ENCODE measurements at places on chromosomes 3 and 15. TPM values are rescaled to one million over a fixed set of nuclear protein-coding genes. Genes with fewer than 3 reads are reported as not detected.

SLC12A1 gene
- not detected for polyA plus RNA-seq

DNA sequence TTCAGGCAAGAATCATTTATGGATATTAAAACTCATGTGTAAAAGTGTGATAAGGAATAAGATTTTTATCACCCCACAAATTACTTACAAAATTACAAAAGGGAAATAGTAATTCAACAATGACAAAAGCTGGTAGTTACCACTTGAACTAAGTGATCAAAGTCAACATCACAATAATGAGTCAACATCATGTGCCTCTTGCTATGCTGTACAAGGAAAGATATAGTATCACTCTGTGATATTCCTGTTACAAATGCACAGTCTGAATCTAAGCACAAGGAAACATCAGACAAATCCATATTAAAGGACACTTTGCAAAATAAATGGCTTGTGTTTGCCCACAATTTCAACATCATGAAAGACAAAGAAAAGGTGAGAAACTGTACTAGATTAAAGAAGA lies 90.5 kb upstream of the PLCL2 start:
- no peaks in the 10 kb centered on the region for H3K36me3 ChIP-seq
- DNase-seq: no peak
- no peak overlapping the region for H3K4me3 ChIP-seq
- no peak overlapping the region for H3K27ac ChIP-seq

RNF7 gene
- 132 TPM for polyA plus RNA-seq

CAMKV gene
- not detected for polyA plus RNA-seq

- H3K4me3 ChIP-seq: no peak overlapping the region
- DNase-seq: no peak
Observed at GRCh38 chr3:121979734-121980449, 42.2 kb downstream of the ILDR1 start.

- no peak overlapping the region for H3K4me3 ChIP-seq
- H3K27me3 ChIP-seq: no peaks in the 10 kb centered on the region
- no peak for DNase-seq
Observed at GRCh38 chr15:100193277-100193860, 148.4 kb downstream of the ADAMTS17 start.

DNA sequence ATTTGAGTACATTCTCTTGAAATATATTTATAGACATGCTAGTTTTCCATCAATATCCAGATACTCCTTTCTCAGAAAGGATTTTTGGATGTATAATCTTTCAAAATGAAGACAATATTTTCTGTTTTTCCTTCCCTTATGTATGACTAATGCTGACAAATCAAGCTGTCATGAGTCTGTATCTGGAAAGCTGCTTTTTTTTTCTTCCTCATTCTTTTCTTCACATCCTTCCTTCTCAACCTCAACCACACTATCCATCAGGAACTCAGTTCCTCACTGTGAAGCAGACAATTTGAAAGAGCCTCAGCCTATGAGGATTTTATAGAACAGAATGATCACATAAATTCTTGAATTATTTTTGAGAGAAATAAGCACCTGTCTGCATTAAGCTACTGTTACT lies 335.9 kb upstream of the EPHA6 start:
- no peak overlapping the region for H3K27ac ChIP-seq
- no peaks in the 10 kb centered on the region for H3K36me3 ChIP-seq
- no peak for DNase-seq

SPINK8 gene
- polyA plus RNA-seq: not detected

DNA sequence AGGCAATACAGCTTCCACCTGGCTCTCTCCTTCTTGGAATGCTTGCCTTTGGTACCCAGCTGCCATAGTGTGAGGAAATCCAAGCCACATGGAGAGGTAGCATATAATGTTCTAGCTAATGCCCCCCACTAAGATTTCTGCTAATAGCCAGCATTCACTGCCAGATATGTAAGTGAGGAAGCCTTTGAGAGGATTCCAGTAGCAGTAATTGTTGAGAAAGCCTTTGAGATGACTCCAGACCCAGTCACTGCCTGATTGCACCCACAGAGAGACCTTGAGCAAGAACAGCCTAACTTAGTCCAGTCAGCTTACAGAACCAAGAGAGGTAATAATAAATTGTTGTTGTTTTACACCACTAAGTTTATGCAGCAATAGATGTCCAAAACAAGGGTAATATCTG lies 63.1 kb downstream of the STRIT1 start:
- H3K27ac ChIP-seq: no peak overlapping the region
- H3K4me1 ChIP-seq: no peaks in the 10 kb centered on the region
- no peaks in the 10 kb centered on the region for H3K36me3 ChIP-seq
- no peak for DNase-seq
- H3K4me3 ChIP-seq: no peak overlapping the region

DNA sequence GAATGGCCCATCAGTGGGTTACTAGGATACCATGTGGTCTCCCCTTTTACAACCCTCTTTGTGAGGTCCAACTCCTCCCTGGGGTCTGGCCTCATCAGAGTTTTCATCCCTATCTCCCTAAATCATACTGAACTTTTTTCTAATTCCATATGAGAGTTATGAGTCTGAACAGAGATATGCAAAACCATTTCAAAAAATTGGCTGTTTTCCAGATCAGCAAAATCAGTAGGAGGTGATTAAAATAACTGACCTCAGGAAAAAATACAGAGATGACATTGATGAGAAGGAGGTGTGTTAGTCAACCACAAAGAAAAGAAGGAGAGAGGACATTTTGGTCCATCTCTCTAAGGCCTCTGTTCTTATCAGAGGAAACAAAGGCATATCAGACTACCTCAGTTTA lies 200.8 kb upstream of the CFAP20DC start:
- DNase-seq: no peak
- H3K4me3 ChIP-seq: no peak overlapping the region
- H3K27me3 ChIP-seq: no peaks in the 10 kb centered on the region
- no peaks in the 10 kb centered on the region for H3K4me1 ChIP-seq
- H3K27ac ChIP-seq: no peak overlapping the region

DNA sequence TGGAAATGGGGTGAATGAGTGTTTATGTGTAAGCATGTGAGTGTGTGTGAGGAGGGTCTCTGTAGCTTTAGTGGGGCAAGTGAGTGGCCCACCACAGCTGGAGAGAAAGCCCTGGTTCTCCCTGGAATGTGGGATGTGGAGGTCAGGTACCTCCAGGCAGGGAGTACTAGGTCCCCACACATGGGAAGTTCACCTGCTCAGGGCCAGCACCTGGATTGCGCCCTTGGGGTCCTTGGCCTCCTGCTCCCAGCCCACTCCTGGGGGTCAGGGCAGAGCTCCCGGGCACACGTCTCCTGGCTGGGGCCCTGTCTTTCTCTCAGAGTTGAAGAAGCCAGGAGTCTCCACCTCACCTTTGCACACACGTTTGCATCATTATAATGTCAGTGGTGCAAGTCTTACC lies 40.0 kb upstream of the TMCC1 start:
- H3K36me3 ChIP-seq: no peaks in the 10 kb centered on the region
- no peak overlapping the region for H3K4me3 ChIP-seq
- no peak for DNase-seq
- no peaks in the 10 kb centered on the region for H3K4me1 ChIP-seq

FBXL2 gene
- 0.09 TPM for polyA plus RNA-seq

- H3K27me3 ChIP-seq: no peaks in the 10 kb centered on the region
- H3K4me1 ChIP-seq: no peaks in the 10 kb centered on the region
- no peak for DNase-seq
- H3K4me3 ChIP-seq: no peak overlapping the region
Observed at GRCh38 chr3:159923956-159924355, 64.7 kb upstream of the IL12A start.
